Fibroblast of skin of abdomen (primary cell): ENCODE measurements at places on chromosomes 4 and X.
A peak's percentile ranks its signal among the peaks of the same experiment; 100 is the strongest.

- no peak for DNase-seq
Observed at GRCh38 chrX:105553118-105553517, 269.2 kb upstream of the NRK start.

GRCh38 chr4:153521999-153522801 lies 56.0 kb downstream of the TMEM131L start:
- no peak for DNase-seq

DNA sequence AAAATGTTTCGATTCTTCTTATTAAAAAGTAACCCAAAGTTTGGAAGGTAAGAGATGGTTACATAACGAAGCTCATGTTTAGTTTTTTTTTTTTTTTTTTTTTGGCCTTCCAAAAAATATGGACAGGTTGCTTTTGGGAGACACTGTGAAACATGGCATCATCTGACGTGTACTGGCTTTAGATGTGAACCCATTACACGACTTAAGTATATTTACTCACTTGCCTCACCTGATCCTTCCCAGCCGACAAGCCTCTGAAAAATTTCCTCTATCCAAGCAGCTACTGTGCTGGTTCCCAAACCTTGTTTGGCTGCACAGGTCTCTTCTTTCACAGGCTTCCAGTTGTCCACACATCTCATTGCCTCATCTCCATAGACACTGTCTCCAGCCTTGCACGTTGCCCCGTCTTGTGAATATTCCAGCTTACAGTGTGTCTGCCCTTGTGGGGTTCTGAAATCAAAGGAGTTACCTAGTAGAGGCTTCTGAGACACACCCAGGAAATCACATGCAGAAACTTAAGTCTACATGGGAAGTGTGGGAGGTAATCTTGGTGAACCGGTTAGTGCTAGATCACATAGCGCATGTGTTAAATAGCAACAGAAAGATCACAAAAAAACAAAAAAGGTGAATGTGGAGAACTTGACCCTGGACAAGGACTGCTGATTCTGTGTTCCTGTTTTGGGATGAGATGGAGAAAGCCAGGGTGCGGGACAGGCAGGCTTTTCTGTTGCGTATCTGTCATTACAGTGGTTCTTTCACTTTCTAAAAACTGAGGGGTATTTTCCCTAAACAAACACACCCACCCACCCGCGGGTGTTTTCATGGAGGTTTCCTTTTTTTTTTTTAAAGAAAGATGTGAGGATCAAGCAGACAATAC lies 328.6 kb downstream of the ARHGAP10 start:
- no peak for DNase-seq

DNA sequence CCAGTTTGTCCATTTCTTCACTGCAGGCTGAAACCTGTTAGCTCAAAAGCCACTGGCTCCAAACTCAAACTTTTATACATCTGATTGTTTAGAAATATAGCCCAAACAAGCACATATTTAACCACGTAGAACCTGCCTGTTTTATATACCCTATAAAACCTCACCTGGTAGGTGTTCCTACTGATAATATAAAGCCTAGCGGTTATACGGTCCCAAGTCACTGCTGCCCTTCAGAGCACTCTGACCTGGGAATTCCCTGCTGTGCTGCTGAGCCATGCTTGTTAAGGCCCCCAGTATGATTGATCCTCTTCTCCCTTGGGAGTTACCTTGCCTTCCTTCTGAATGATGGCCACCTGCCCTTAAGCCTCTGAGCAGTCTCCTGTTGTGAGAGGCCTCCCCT lies 432.8 kb upstream of the LCORL start:
- no peak for DNase-seq

- no peak for DNase-seq
Observed at GRCh38 chr4:176616151-176616550, 176.6 kb downstream of the VEGFC start.

DNA sequence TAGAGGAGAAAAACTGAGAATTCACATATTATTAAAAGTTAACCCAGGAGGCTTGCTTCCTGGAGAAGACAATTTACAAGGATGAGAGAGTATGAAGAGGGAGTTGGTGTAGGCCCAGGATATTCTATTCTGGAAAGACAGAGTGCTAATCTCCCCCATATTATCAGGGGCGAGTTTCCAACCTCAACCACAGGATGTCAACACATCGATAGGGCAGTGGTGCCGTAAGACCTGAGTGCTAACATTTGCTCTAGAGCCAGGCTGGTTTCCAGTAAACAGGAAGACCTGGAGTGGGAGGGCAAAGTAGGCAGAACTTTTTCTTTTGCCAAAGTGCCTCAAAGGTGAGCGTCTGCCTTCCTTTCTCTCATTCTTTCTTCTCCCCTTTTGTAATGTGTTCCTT lies 2.8 kb upstream of the AWAT1 start:
- no peak for DNase-seq

DNA sequence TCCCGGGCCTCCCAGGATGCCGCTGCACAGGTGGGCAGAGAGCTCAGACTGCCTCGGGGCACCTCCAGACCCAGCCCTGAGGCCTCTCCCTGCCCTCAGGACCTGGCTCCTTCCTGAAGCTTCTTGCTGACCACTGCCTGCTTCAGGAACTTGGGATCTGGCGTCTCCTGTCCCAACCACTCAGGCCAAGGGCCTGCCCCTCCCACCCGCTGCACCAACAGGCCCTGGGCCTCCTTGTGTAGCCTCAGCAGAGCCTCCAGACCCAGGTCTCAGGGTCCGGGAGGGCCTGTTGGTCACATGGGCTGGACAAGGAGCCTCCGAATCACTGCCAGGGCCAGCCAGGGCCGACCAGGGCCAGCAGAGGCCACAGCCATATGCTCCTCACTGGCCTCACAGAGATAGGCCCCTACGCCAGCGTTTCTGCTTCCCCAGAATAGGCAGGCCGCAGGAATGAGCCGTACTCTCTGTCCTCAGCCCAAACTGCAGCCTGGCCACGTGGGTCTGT lies 2.8 kb downstream of the MXD4 start:
- DNase-seq, result no peak

- DNase-seq, result no peak
Observed at GRCh38 chrX:56943264-56943663, 52.1 kb downstream of the SPIN3 start.

GRCh38 chr4:40243386-40243948 lies 46.6 kb downstream of the RHOH start:
- no peak for DNase-seq

- no peak for DNase-seq
Observed at GRCh38 chrX:43552156-43552555, 103.9 kb upstream of the MAOA start.

- no peak for DNase-seq
Observed at GRCh38 chr4:47652092-47652491, 167.0 kb downstream of the ATP10D start.

DNA sequence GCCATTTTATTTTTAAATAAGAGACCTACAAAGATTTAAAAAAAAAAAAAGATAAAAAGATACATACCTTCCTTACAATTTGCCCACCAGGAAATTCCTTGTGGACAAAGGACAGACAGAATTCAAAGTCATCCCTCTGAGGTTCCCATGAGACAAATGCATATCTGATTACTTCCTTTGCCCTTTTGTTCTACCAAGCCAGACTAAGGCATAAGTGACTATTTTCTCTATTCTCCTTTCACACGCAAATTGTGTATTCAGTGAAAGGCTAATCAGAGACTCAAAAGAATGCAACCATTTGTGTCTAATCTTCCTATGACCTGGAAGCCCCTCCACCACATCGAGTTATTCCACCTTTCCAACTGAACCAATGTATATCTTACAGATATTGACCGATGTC lies 691.7 kb downstream of the FAM133A start:
- DNase-seq, result no peak

- no peak for DNase-seq
Observed at GRCh38 chr4:72875545-72875944, 194.0 kb downstream of the COX18 start.

- DNase-seq, result peak; percentile 85
Observed at GRCh38 chr4:121034017-121034416, 38.3 kb downstream of the NDNF start.

- no peak for DNase-seq
Observed at GRCh38 chrX:57367649-57368048, 81.1 kb downstream of the FAAH2 start.

- DNase-seq, result no peak
Observed at GRCh38 chrX:134174859-134175258, 62.1 kb upstream of the CCDC160 start.

DNA sequence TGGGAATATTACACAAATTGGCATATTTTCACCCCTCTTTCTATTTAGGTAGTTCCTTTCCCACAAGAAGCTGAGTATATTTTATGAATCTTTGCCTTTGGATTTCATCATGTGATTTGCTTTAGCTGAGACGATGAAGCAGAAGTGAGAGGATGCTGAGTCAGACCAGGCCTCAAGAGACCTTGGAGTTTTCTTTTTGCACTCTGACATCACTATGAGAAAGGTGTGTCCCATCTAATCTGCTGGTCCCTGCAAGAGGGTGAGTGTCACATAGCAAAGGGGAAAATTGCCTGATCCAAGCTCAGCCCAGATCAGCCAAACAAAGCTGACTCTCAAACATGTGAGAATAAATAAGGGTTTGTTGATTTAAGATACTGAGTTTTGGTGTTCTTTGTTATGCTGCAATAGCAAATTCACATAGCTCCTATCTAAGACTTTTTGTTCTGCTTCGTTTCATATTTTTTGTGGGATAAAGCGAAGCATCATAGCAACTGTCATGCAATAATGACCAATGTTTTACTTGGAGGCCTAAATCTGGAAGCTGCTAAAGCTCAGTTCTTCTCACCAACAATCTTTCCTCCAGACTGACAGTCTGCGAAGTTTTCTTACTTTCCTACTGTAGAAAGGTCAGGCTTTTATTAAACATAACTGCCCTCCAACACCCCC lies 176.9 kb downstream of the PDHA2 start:
- DNase-seq, result peak; percentile 35

- no peak for DNase-seq
Observed at GRCh38 chr4:6681191-6681590, 12.5 kb upstream of the S100P start.

- peak; percentile 30 for DNase-seq
Observed at GRCh38 chr4:88054901-88055300, 47.5 kb downstream of the PKD2 start.

GRCh38 chrX:3271834-3272186 lies 74.6 kb downstream of the MXRA5 start:
- peak; percentile 91 for DNase-seq

GRCh38 chr4:167196344-167197012 lies 37.8 kb downstream of the SPOCK3 start:
- peak; percentile 5 for DNase-seq

DNA sequence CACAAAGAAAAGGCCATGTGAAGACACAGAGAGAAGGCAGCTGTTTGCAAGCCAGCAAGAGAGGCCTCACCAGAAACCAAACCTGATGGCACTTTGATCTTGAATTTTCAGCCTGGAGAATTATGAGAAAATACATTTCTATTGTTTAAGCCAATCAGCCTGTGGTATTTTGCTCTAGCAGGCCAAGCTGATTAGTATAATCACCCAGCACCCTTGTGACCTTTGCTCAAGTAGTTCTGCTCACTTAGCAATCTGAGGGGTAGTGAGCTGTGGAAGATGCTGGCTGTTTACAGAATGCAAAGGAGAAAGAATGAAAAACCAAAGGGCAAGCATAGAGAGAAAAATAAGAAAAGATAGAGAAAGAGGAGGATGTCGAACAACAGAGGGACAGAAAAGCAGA lies 396.4 kb upstream of the BOD1L1 start:
- no peak for DNase-seq

GRCh38 chrX:22952010-22952409 lies 47.8 kb upstream of the DDX53 start:
- DNase-seq, result peak; percentile 30

GRCh38 chrX:15761564-15762191 lies 23.6 kb downstream of the CA5B start:
- peak; percentile 18 for DNase-seq

DNA sequence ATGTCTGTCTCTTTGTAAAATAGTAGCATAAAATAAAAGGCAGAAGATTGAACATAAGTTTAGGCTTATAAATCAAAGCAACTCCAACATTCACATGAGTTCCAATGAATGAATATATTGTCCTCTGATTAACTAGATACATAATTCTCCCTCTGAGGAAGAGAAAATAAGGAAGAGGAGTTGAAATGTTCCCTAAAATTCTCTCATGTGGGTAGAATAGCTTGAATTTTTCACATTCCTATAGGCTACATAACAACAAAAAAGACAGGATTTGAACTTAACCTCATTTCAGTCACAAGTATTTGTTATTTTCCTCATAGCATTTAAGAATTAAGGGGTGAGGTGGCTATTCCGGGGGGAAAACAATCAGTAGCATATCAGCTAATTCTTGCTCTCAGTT lies 462.4 kb upstream of the NDST4 start:
- no peak for DNase-seq

- DNase-seq, result no peak
Observed at GRCh38 chrX:9338986-9339385, 125.9 kb upstream of the TBL1X start.

GRCh38 chrX:67587946-67588624 lies 44.3 kb downstream of the AR start:
- DNase-seq, result no peak

DNA sequence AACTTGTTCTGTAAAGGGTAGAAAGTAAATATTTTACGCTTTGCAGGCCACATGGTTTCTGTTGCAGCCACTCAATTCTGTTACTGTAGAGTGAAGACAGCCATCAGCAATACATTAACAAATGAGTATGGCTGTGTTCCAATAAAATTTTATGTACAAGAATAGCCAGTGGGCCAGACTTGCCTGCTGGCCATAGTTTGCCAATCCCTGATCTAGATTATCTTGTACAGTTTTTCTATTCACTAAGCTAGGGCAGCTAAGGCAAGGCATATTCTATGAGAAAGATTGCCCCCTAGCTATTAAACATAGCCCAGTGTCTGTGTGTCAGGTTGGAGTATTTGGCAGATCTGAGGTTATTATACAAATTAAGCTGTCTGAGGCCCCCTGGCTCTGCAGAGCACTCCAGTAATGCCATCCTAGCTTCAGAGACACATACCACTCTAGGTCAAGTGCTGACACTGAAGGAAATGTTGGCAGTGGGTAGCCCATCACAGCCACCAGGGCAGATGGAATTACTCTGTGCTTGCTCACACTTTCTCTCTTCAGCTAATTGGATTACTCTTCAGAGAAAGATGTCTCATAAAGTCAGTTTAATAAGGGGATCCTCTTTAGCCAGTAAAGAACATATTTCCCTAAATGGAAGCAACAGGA lies 40.7 kb downstream of the MTTP start:
- no peak for DNase-seq

DNA sequence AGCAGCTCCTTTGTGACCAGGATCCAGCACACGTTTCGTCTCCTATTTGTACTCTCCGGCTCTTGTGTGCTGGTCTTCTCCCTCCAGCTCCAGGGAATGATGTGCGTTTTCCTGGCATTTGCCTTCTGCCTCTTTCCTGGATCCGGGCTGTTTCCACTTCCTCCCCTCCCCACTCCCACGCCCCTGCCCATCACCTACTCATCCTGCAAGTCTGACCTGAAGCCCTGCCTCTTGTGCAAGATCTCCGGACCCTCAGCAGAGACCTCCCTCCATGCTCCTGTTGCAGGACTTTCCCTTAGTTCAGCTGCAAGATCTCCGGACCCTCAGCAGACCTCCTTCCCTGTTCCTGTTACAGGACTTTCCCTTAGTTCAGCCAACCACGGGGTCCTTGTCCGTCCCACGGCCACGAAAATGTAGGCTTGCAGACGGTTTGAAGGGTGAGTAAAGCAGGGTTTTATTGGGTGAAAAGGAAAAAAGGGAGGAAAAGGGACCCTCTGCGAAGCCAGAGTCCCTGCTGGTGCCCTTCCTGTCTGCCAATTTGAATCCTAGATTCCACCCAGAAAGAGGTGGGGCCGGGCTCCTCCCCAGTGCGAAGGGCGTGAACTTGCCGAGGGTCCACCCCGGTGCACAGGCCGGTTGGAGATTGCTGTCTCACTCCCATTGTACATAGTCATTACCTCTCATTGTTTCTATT lies 74.4 kb upstream of the IRF2 start:
- DNase-seq, result no peak
